ENCODE measurements at places on chromosomes 2 and 18. TPM values are rescaled to one million over a fixed set of nuclear protein-coding genes. Genes with fewer than 3 reads are reported as not detected.

GRCh38 chr18:10401521-10401920, 52.9 kb upstream of the APCDD1 start:
- no peak for DNase-seq

GRCh38 chr2:10620481-10620880, 69.3 kb downstream of the NOL10 start:
- DNase-seq = peak; percentile 60

DNA sequence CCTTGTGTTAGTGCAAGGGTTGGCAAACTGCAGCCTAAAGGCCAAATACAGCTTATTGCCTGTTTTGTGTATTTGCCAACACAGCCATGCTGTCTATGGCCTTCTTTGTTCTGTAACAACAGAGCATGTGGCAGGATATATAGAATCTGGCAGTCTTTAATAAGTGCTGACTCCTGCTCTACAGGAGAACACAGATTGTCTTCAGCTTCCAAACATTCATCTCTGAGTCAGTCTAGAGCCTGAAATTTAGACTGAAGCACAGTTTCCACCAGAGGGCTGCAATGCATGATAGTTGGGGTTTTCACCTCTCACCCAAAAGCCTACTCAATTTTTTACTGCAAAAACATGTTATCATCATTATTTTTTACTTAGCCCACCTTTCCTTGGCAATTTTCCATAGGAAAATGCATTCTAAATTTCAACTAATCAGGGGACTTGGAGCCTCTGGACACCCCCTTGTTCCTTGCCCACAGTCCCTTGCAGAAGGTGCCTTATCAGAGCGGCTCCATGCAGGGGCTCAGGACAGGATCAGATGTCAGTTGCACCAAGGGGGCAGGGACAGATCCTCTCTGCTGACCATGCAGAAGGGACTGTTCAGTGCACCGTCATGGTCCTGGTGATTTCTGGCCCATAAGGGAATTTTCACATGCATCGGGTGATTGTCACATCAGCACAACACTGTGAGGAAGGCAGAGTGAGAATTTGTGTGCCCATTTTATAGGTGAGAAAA, 12.4 kb downstream of the IL37 start:
- DNase-seq = no peak

DNA sequence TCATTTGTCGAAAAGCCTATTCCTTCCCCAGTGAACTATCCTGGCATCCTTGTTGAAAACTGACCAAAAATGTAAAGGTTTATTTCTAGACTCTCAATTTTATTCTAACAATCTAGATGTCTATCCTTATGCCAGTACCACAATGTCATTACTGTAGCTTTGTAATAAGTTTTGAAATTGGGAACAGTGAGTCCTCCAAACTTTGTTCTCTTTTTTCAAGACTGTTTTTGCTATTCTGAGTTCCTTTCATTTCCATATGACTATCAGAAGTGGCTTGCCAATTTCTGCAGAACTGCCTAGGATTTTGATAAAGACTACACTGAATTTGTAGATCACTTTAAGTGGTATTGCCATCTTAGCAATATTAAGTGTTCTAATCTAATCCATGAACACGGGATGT, 9.7 kb downstream of the STARD7 start:
- DNase-seq = no peak

DNA sequence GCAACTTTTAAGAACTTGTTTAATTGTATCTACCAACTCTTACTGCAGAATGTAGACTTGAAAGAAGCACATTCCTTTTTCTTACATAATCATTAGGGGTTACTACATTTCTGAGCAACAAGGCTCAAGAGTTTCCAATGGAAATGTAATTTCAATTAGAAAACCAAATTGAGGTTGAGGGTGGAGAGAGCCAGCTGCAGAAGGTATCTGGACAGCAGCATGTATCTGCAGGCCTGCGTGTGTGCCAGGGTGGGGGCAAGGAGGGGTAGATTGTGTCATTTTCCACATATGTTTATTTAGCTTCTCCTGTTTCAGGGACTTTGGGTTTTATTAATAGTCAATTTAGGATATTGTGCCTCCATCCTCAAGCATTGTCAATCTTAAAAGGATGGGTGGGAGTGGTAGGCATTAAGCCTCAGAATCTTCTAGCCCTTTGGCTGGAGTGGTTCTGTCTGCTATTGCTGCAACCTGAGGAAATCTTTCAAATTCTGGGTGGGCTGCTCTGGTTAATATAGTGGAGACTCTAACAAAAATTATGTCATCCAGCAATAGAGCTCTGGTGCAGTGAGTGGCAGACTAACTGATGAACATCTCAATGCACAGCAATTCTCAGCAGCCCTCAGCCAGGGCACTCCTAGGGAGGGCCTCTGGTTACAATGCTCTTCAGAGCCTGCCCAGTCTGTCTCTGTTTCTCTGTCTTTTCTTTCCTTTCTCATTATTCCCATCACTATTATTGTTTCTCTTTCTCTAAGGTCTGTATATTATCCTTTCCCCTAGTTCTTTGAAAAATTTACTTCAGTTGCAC, 151.4 kb downstream of the RPIA start:
- no peak for DNase-seq

- DNase-seq = no peak
These were observed 447 bp upstream of the MRPL19 start for GRCh38 chr2:75646090-75646582.

Gene IL18RAP
- 5.1 TPM for polyA plus RNA-seq

DNA sequence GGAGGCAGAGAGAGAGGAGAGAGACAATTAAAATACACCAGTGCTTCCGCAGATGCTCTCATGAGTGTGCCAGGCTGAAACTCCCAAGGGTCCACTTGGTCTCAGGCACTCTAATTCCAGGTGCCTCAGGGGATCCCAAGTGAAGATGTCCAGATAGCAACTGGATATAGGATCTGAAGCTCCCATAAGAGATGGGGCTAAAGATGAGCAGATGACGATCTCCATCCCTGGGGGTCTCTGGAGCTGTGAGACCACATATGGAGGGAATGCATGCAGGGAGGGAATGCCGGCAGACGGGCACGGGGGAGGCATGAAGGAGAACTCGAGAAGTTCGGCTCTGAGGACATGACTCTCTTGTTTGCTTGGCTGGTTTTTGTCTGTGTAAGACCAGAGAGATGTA, 223.7 kb upstream of the RAB6C start:
- no peak for DNase-seq

DNA sequence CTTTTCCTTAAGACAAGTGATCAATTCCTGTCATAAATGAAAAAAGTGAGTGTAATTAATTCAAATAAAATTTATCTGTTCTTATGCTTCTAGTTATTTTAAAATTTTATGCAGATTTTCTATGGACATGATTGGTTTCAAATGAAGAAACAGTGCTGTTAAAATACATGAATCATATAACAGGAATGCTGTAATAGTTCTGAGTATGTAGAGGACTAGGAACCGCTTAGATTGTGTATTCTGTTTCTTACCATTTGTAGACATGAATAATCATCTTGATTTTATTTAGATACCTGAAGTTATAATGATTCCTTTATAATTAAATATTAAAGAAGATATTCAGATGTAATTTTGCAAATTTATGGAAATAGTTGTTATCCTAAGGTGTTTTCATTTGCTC, 3.5 kb downstream of the ACTR2 start:
- no peak for DNase-seq

DNA sequence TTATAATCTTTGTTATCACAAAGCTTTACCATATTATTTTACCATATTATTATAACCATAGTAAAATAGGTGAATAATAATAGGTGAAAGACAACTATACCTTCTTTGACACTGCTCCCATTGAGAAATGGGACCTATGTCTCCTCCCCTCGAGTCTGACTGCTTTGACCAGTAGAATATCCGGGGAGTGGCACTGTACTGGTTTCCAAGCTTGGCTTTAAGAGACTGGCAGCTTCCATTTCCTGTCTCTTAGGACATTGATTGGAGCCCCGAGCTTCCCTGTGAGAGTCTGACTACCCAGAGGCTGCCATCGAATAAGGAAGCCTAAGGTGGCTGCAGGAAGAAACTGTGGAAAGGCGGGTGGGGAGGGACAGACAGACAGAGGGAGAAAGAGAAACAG, 40.1 kb upstream of the PLEKHM3 start:
- no peak for DNase-seq

GRCh38 chr2:88230911-88231310, 60.8 kb downstream of the THNSL2 start:
- DNase-seq = no peak

DNA sequence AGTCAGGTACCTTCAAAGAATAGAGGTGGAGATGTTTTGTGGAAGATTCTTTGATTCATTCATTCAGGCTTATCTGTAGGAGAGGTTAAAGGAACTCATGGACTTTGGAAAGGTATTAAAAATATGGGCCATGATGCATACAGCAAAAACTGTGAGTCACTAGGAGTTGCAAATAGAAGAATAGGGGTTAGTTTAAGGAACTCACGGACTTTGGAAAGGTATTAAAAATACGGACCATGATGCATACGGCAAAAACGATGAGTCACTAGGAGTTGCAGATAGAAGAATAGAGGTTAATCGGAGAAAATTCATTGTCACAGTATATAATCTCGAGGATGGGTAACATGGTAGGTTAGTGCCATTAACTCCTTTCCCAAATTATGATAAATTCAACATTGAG, 41.2 kb downstream of the SLC9A2 start:
- no peak for DNase-seq

- no peak for DNase-seq
These were observed 397.1 kb upstream of the CDH20 start for GRCh38 chr18:60936101-60936500.

DNA sequence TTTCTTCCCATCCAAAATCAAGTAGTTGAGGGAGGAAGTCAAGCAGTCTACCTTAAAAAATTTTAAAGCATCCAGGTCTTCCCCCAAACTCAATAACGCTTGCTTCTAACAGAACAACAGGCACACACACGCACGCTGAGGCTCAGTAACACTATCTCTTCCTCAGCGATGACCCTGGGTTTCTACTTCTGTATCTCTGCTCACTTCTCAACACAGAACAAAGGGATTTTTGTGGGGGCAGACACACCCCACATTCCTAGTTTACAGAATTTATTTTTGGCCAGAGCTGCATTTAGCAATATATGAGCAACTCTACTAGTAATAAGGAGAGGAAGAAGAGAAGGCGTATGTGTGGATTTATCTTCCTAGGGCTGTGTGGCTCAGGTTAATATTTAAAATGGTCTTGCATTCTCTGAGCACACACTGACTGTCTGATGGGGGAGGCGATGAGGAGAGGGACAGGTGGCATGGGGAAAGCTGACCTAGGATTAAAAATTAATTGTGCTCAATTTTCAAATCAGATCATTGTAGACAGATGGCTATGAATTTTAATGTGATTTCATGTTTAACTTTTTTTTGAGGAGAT, 71.3 kb upstream of the PPM1B start:
- DNase-seq = no peak

DNA sequence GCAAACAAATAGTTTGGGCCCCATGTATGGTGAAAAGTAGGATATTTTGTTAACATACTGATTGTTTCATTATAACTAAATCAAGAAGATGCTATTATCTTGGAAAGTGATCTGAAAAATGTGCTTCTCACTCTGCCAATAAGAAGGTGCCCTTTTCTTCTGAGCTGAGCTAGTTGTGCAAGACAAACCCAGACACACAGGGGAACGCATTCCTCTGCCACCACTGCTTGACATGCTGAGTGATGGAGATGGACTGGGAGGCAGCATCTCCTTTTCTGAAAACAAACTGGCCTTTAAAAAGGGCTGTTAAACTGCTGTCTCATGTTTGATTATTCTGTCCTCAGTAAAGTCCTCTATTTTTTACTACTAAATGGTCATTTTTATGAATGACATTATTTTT, 1989.9 kb upstream of the CELF4 start:
- DNase-seq = no peak

DNA sequence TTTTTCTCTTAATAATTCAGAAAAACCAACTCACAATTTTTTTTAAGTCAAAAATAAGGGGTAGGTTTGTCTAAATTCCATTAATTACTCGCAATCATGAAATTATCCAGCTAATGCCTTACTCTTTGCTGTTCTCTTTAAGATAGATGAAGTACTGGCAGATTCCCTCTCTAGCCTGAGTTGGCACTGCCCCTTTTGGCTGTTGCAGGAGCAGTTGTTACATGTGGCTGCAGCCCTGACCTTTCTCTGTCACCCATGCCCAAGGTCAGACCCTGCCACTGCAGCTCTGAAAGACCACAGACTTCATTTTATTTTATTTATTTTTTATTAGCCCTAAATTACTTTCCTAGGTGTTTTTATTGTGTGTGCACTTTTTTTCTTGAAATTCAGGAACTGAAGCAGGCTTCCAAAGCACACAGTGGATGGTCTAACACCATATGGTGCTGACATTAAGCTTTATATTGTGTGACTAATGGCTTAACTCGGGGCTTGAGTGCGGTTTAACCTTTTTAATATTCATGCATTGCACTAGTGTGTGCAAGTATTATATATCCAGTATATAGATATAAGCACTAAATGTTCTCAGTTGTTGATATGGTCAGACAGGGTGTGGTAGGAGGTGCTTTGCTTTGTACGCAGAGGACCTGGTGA, 313.0 kb downstream of the CDH2 start:
- DNase-seq = no peak

DNA sequence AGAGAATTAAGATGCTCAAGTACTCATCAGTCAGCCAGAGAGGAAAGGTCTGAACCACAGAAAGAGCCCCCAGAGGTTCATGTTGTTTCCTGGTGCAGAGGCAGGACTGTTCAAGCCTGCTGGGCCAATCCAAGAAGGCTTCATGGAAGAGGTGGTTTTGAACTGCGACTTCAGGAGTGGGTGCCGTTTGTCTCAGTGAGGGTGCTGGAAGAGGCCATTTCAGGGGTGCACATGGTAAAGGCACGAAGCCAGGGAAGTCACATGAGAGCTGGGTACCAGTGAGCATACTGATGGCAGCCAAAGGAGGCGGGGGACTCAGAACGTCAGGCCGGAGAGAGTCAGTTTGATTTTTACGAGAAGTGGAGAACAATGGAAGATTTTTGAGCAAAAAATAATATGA, 55.5 kb downstream of the EMILIN2 start:
- no peak for DNase-seq

GRCh38 chr2:145284551-145284950, 764.6 kb upstream of the ZEB2 start:
- no peak for DNase-seq

Gene KCNK3
- not detected for polyA plus RNA-seq

DNA sequence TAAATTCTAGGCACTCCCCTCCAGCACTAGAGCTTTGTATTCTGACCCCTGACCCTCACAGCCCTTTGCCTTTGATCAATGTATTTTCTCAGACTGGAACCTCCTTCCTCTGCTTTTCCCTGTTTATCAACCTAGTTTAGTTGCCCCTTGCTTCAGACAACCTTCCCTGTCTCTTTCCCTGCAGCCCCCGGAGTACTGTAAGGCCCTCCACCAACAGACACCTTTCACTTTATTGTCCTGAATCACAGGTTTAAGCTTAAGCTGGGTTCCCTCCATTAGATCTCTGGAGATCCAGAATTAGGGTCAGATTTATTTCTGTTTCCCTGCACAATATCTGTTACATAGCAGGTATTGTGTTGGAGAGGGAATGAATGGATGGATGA, 140.2 kb downstream of the DDX1 start:
- no peak for DNase-seq
